ENCODE measurements at places on chromosomes 16 and 17.
A peak's percentile ranks its signal among the peaks of the same experiment; 100 is the strongest.

GRCh38 chr16:56869513-56870275, 4.7 kb downstream of the SLC12A3 start:
- H3K27me3 ChIP-seq: no peaks in the 10 kb centered on the region
- peaks cover 8% of the 10 kb centered on the region for H3K4me1 ChIP-seq
- no peaks in the 10 kb centered on the region for H3K36me3 ChIP-seq
- H3K4me3 ChIP-seq: no peak overlapping the region

GRCh38 chr17:7294614-7295153, at the start of gene YBX2:
Gene YBX2, minus strand, starts transcription at chr17:7294639. Its CDS starts 139 bp downstream, at chr17:7294500.
- H3K36me3 ChIP-seq: no peaks in the 10 kb centered on the region
- DNase-seq: peak; percentile 63
- H3K4me3 ChIP-seq: peak within 1 kb of the TSS; percentile 41
- peaks cover 26% of the 10 kb centered on the region for H3K4me1 ChIP-seq

DNA sequence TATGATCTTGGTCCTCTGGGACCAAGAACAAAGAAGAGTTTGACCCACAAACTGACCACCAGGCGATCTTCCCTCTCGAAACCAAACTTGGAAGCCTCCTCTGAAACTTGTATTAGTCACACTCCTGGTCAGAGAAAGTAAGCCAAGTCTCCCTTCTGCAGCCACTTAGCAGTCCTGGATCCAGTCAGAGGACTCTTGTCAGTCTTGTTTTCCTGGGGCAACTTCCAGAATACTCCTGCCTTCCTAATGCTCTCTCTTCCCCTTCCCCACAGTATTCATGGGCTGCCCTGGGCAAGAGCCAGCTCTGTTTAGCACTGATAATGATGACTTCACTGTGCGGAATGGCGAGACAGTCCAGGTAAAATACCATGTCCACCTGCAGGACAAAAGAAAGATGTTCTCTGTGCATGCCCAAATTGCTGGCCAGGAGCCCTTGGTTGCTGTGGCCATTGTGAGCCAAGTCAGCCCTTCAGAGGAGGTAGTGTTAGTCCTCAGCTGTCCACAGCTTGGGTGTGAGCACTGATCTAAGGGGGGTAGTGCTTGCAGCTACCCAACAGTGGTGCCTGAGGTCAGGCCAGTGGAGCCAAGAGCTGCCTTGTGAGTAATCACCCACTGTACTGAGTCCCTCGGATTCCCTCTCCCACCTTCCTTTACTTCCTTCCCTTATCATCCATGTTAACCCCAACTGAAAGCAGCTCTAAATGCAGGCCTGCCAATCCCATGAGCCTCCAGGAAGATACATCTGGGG, 31.2 kb downstream of the CDH3 start:
- no peaks in the 10 kb centered on the region for H3K4me1 ChIP-seq
- no peak overlapping the region for H3K4me3 ChIP-seq
- H3K27me3 ChIP-seq: no peaks in the 10 kb centered on the region

GRCh38 chr16:51635181-51635580, 484.1 kb upstream of the SALL1 start:
- no peak overlapping the region for H3K27ac ChIP-seq
- DNase-seq: no peak
- no peaks in the 10 kb centered on the region for H3K4me1 ChIP-seq
- no peak overlapping the region for H3K4me3 ChIP-seq
- no peaks in the 10 kb centered on the region for H3K27me3 ChIP-seq

GRCh38 chr17:77095461-77095860, 45.3 kb upstream of the SEC14L1 start:
- no peaks in the 10 kb centered on the region for H3K27me3 ChIP-seq
- peaks cover 14% of the 10 kb centered on the region for H3K4me1 ChIP-seq
- H3K36me3 ChIP-seq: peaks cover 36% of the 10 kb centered on the region
- DNase-seq: no peak
- no peak overlapping the region for H3K27ac ChIP-seq

GRCh38 chr16:80369138-80369958, 171.4 kb upstream of the DYNLRB2 start:
- H3K27ac ChIP-seq: no peak overlapping the region
- H3K36me3 ChIP-seq: no peaks in the 10 kb centered on the region
- no peaks in the 10 kb centered on the region for H3K4me1 ChIP-seq
- no peak overlapping the region for H3K4me3 ChIP-seq
- DNase-seq: no peak
- no peaks in the 10 kb centered on the region for H3K27me3 ChIP-seq

DNA sequence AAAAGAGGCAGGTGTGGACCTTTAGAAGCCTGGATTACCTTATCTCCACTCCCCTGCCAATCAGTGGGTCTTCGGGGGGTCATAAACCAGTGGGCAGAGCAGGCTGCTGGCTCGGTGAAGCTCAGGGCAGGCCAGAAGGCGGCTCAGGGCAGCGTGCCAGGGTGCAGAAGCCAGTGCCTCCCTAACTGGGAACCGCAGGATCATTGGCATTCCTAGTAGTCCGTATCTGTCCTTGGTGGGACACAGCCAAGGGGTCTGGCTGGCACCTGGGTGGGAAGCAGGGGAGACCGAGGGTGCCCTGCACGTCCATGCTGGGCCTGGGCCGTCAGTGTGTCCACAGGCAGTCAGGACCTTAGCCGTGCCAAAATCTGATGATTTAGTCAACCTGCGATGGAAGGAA, 76.8 kb downstream of the SEC14L1 start:
- no peaks in the 10 kb centered on the region for H3K4me1 ChIP-seq
- H3K36me3 ChIP-seq: peaks cover 27% of the 10 kb centered on the region
- no peak for DNase-seq
- H3K27ac ChIP-seq: no peak overlapping the region

GRCh38 chr17:58315281-58315711, 13.3 kb downstream of the TSPOAP1 start:
- no peak overlapping the region for H3K27ac ChIP-seq
- no peaks in the 10 kb centered on the region for H3K36me3 ChIP-seq
- peaks cover 18% of the 10 kb centered on the region for H3K4me1 ChIP-seq

- peak; percentile 62 for DNase-seq
- H3K36me3 ChIP-seq: peaks cover 9% of the 10 kb centered on the region
- no peaks in the 10 kb centered on the region for H3K27me3 ChIP-seq
- no peak overlapping the region for H3K4me3 ChIP-seq
- no peaks in the 10 kb centered on the region for H3K4me1 ChIP-seq
- no peak overlapping the region for H3K27ac ChIP-seq
Measured at GRCh38 chr16:2919511-2920255, 8.0 kb downstream of the FLYWCH1 start.

GRCh38 chr16:31429314-31429713, 1.2 kb upstream of the COX6A2 start:
- DNase-seq: no peak
- H3K4me3 ChIP-seq: no peak overlapping the region
- H3K27me3 ChIP-seq: no peaks in the 10 kb centered on the region
- H3K27ac ChIP-seq: no peak overlapping the region

DNA sequence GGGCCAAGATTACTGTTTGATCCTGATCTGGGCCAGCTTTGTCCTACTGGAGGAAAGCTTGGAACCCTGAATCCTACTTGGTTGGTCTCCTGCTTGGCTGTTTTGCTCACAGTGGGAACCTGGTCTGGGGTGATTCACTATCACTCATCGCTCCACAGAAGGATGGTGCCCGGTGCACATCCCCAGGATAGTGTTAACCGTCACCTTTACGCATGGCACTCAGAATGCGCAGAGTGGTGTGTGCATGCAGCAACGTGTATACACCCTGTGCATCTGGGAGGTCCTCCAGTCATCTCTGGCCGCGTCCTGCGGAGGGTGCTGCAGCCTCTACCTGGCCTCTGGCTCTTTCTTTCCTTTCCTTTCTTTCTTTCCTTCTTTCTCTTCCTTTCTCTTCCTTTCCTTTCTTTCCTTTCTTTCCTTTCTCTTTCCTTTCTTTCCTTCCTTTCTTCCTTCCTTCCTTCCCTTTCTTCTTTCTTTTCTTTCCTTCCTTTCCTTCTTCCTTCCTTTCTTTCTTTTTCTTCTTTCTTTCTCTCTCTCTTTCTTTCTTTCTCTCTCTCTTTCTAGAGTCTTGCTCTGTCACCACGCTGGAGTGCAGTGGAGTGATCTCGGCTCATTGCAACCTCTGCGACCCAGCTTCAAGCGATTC, 13.1 kb downstream of the SOCS3 start:
- H3K27ac ChIP-seq: no peak overlapping the region

DNA sequence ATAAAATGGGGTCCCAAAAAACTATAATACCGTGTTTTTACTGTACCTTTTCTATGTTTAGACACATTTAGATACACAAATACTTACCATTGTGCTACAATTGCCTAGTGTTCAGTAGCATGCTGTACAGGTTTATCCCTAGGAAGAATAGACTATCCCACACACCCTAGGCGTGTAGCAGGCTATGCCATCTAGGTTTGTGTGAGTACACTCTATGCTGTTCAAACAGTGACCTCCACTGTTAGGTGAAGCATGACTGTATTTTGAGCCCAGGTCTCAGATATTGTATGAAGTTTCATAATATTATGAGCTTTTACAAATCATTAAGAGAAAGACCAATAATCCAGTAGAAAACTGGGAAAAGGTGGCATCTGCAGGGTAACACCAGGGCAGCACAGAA, 23.6 kb downstream of the MILR1 start:
- H3K4me1 ChIP-seq: no peaks in the 10 kb centered on the region
- H3K27ac ChIP-seq: no peak overlapping the region
- H3K36me3 ChIP-seq: no peaks in the 10 kb centered on the region
- no peaks in the 10 kb centered on the region for H3K27me3 ChIP-seq

GRCh38 chr17:32954477-32954876, 26.5 kb downstream of the TMEM98 start:
- H3K27ac ChIP-seq: no peak overlapping the region
- no peaks in the 10 kb centered on the region for H3K27me3 ChIP-seq
- no peaks in the 10 kb centered on the region for H3K4me1 ChIP-seq
- H3K4me3 ChIP-seq: no peak overlapping the region
- H3K36me3 ChIP-seq: no peaks in the 10 kb centered on the region

GRCh38 chr17:66970797-66971196, 6.3 kb downstream of the CACNG4 start:
- DNase-seq: no peak
- H3K4me1 ChIP-seq: peaks cover 7% of the 10 kb centered on the region
- no peak overlapping the region for H3K27ac ChIP-seq
- peaks cover 5% of the 10 kb centered on the region for H3K27me3 ChIP-seq

DNA sequence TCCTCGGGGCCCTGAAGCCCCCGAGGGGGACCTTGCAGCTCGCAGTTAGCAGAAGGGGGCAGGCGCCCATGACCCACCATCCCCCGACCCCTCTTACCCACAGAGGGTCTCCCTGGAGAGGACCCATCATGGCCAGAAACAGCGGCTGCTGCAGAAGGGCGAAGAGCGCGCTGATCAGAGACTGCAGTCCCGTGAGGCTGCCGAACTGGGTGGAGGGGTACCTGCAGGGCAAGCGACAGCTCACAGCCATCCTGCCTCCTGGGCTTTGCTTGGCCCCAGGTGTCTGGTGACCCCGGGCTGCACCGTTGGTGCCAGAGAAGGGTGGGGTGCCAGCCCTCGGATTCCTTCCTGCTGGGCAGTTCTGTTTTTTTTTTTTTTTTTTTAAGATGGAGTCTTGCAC, 13.9 kb upstream of the PITPNA start:
- H3K36me3 ChIP-seq: no peaks in the 10 kb centered on the region
- H3K4me3 ChIP-seq: no peak overlapping the region
- no peaks in the 10 kb centered on the region for H3K4me1 ChIP-seq
- no peak overlapping the region for H3K27ac ChIP-seq
- H3K27me3 ChIP-seq: no peaks in the 10 kb centered on the region
- no peak for DNase-seq

DNA sequence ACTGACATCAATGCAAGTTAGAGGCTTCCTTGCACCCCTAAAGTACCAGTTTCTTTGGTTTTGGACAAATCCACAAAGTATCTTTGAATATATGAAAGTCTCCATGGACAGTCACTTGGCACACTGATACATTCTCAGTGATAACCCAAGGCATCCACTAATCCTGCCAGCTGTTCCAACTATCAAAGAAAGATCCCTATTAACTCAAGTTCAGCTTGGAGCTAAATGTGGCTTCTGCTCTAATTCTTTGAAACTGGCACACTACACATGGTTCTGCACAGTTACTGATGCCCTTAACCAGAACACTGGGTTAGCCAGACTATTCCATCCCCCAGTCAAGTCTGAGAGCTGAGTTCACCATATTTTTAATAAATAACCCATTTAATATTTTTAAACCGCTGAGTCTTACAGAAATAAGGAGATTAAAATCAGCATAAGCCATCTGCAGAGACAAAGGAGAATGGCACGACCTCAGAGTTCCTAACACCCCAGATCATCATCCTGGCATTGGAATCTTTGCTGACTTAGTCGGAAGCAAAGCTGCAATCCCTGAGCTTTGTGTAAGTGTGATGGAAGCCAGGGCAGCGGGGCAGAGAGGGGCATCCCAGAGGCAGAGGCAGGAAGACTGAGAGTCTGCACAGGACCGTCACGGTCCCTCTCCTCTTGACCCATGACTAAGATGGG, 6.3 kb downstream of the CACNG1 start:
- H3K4me1 ChIP-seq: no peaks in the 10 kb centered on the region
- DNase-seq: no peak
- no peak overlapping the region for H3K4me3 ChIP-seq
- H3K36me3 ChIP-seq: no peaks in the 10 kb centered on the region
- no peaks in the 10 kb centered on the region for H3K27me3 ChIP-seq

DNA sequence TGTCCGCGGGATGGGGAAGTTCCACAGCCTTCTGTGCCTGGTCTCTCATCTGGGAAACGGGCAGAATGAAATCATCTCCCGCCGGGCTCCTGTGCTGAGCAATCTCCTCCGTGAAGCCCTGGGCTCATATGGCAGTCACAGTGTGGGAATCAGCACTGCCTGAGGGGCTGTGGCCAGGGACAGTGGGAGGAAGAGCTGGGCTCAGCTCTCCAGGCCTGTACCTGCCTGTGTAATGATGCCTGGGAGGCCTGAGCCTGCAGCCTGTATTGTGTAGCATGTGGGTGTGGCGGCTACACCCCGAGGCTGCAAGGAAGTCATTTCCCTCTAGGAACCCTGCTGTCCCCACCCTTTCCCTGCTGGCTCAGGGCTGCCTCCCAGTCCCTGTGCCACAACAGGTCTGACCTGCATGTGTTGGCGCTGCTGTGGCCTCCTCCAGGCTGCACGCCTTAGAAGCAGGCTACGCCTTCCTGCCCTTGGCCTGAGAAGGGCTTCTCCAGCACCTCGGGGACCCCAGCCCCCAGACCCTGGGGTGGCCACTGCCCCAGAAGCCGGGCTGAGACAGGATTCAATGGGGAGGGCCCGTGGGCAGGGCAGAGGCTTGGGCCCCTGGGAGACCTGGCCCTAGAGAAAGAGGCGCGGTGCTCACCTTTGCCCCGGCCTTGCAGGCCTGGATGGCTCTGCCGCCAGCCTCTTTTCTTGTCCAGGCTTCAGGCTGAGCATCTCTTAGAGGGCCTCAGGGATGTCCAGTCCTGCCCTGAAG, 2.1 kb downstream of the ITGB4 start:
- H3K27me3 ChIP-seq: no peaks in the 10 kb centered on the region
- H3K4me3 ChIP-seq: no peak overlapping the region
- H3K4me1 ChIP-seq: peaks cover 8% of the 10 kb centered on the region
- DNase-seq: no peak
- no peak overlapping the region for H3K27ac ChIP-seq

- no peaks in the 10 kb centered on the region for H3K4me1 ChIP-seq
- no peaks in the 10 kb centered on the region for H3K27me3 ChIP-seq
- H3K4me3 ChIP-seq: no peak overlapping the region
Measured at GRCh38 chr16:73743665-73744496, 552.7 kb upstream of the PSMD7 start.

- H3K36me3 ChIP-seq: no peaks in the 10 kb centered on the region
- H3K27ac ChIP-seq: no peak overlapping the region
- H3K4me1 ChIP-seq: no peaks in the 10 kb centered on the region
- no peak for DNase-seq
- H3K4me3 ChIP-seq: no peak overlapping the region
Measured at GRCh38 chr16:73031155-73031866, 16.6 kb downstream of the ZFHX3 start.
